ENCODE measurements at places on chromosomes 7 and 10.
A peak's percentile ranks its signal among the peaks of the same experiment; 100 is the strongest.

- no peak for DNase-seq
Observed at GRCh38 chr7:143227806-143228205, 6.0 kb downstream of the TAS2R40 start.

DNA sequence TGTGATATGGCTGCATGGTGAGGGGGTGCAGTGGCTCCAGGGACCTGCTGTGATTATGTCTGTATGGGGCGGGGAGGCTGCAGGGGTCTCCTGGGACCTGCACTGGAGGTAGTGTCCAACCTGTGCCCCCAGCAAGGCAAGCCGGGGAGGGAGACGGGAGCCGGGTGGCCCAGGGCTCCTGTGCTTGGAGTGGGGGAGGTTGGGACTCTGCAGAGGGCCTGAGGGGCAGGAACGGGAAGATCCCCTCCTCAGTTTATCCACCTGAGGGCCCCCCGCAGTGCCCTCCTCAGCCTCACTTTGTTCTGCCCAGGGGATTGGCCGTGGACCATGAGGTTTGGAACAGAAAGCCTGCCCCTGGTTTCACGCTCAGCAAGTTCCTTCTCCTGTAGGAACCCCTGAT, 22.8 kb upstream of the PWWP2B start:
- no peak for DNase-seq

- no peak for DNase-seq
Observed at GRCh38 chr7:100721505-100721812, 1.2 kb downstream of the EPO start.

GRCh38 chr7:92685136-92686042, 95.2 kb upstream of the FAM133B start:
- DNase-seq = no peak

DNA sequence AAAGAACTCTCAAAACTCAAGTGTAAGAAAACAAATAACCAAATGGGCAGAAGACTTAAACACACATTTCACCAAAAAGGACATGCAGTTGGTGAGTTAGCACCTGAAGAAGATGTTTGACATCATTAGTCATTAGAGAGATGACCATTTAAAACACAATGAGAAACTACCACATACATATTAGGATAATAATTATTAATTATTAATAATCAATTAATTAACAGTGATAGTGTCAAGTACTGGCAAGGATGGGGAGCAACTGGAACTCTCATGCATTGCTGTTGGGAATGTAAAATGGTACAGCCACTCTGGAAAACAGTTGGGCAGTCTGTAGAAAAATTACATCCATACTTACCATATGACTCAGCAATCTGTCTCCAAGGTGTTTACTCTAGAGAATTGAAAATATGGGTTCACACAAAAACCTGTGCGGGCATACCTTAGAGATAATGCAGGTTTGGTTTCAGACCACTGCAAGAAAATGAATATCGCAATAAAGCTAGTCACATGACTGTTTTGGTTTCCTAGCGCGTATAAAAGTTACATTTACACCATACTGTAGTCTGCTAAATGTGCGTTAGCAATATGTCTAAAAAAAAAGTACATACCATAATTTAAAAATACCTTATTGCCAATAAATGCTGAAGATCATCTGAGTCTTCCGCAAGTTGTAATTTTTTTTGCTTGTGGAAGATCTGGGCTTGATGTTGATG, 30.3 kb downstream of the ARID5B start:
- peak; percentile 7 for DNase-seq

GRCh38 chr7:47932016-47932415, 16.2 kb downstream of the PKD1L1 start:
- no peak for DNase-seq

DNA sequence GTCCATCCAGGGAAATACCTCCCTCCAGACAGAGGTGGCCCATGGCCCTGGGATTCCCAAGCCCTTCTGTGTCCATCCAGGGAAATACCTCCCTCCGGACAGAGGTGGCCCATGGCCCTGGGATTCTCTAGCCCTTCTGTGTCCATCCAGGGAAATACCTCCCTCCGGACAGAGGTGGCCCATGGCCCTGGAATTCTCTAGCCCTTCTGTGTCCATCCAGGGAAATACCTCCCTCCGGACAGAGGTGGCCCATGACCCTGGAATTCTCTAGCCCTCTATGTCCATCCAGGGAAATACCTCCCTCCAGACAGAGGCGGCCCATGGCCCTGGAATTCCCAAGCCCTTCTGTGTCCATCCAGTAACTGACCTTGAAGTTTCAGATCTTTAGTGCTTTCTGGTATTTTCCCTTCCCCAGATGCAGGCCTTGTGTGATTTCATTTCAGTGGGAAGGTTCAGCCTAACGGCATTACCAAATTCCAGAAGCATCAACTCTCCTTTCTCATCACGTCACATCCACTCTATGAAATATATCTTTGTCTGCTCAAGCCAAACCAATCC, 28.8 kb upstream of the DIP2C start:
- DNase-seq = no peak

- DNase-seq = no peak
Observed at GRCh38 chr10:846126-846685, 85.3 kb downstream of the LARP4B start.

DNA sequence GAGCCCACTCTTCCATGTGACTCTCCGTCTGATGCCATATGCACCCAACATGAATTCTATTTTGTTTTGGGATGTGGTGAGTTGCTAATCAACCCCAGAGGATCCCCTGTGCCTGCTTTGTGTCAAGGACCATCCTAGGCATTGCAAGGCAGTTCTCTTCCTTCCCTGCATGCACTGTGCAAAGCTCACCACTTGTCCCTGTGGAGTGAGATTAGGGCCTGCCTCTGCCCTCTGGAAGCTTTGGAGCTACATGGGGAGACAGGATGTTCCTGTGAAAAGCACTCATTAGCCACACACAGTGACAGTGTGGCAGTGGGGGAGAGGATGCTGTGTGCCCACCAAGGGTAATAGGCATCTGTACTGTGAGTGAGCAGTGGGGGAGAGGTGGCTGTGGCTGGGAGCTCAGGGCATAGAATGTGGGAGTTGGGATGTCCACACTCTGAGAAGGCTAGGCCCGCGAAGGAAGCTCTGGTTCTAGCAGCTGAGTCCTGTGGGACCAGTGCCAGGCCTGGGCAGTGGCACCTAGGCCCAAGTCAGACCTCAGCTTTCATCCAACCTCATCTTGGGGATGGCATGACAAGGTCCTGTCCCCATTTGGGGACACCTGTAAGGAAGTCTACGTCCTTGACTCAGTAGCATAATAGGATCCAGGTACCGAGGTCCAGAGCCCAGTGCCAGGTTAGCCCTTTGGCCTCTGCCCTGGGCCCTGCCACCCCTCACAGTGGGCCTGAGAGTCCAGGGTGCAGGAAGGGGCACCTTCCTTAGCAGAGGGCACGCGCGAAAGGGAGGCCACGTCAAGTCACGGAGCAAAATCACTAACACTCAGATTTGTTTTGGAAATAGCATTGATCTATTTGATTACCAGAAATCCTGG, 6.6 kb downstream of the ADRA2A start:
- DNase-seq = no peak

DNA sequence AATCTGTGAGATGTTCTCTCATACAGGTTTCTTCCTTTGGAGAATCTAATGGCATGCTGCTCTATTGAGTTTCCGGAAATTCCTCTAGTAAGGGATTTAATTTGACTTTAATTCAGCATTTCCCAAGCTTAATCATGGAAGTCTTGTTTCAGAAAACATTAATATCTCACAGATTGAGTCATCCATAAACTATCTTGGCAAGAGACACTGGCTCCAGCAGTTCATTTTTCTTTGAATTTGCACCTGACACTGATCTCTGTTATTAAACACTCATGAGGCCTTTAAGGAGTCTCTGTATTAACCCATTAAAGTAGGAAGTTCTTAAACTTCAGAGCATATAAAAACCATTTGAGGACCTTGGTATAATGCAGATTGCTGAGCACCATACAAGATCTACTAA, 3.6 kb upstream of the ITGB8 start:
- no peak for DNase-seq

DNA sequence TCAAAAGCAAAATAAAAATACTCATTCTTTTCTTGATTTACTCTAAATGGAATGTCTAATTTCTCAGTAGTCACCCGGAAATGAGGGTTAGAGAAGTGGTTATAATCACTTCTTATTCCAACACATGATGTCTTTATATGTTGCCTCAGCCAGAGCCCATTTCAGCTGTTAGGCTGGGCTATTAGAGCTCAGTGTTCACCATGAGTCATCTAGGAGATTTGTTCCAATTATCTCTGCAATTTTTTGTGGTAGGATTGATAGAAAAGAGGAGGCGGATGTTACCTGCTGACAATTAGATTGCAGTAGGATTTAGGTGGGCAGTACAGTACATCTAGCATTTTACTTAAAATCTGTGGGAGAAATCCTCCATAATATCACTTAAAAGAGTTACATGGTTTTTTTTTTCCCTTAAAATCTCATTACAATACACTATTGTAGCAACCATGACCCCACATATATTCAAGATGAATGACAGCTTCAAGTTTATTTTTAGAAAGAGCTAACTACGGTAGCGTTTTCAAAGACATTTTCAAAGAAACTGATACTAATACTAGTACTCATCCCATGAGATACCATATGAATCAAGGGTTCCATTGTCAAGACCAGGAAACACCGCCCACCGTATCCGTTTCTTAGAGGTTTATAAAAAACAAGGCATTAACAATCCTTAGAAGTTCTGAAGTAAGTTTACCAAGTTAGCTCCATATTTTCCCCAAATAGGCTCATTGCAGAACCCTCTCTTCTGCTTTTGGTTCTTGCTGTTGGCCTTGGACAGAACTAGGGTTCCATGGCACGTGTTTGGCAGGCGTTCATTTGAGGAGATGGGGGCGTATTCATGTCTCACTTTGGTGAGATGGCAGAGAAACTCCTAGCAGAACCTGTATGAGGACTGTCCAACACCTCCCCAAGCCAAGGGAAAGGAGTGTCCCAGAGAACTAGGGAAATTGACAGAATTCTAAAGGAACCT, 10.4 kb downstream of the CPA2 start:
- no peak for DNase-seq

DNA sequence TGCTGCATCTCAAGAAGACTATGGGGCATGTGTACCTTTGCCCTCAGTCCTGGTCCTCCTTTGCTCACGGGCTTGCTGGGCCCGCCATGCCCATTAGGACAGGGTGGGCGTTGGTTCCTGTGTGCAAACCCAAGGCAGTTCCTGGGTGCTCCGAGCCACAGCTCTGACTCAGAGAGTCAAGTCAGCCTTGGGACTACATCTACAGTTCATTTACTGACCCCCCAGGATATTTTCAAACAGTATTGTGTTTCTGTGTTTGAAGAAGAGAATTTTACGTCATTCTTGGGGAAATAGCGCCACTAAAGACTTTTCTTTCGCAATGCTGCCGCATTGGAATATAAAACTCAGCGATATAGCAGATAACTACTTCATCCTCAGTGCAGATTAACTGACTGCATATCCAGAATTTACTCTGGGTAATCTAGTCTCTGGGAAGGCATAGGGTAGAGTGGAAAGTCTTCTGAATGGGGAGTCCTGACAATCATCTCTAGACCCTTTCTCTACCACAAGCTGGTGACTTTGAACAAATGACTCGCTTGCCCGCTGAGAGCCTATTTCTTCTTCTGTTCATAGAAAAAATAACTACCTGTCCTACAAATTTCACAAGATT, 638.9 kb upstream of the FZD8 start:
- no peak for DNase-seq

DNA sequence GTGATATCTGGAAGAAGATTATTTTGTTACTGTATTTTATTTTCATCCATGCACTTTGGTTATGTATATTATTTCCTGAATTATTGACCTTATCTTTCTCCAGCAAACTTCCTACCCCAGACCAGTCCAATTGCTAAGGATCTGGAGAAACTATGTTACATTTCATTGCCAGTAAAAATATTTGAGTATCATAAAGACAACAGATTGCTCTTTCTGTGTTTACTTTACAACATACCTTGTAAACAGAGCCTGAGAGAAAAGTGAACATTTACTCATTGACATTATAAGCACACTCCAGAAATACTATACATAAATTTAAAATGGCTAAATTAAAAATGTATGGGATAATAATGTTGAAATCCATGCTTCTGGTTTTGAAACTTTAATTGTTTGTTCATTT, 186.2 kb upstream of the FAM3C start:
- DNase-seq = no peak
